ENCODE measurements at places on chromosomes 4 and X.

DNA sequence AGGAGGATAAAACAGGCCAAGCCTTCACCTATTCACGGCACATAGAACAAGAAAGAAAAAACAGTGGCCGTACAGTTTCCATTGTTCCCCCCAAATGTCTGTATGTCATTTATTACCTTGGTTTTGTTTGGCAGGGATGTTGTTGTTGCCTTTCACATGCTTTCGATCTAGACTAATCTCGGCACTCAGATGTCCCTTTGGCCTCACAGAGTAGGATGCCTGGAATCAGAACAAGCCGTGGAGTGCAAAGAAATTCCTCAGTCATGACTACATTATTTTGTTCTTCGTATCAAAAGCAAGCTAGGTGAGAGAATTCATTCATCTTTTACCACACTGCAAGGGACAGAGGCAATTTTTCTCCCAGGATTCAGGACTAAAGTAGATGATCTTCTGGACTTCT lies 106.9 kb downstream of the SMIM20 start:
- no peak for DNase-seq

DNA sequence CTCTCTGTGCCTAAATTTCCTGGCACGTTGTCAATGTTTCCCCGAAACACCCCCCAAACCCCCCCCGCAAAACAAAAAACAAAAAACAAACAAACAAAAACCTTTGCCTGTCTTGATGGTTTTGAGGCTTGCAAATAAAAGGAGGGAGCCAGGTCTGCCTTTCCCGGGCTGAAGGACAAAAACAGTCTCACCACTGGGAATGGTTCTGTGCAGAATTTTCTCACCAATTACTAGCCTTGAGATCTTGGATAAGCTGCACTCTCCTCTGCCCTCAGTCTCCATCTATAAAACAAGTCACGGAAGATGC lies 15.5 kb downstream of the NKX3-2 start:
- no peak for DNase-seq

DNA sequence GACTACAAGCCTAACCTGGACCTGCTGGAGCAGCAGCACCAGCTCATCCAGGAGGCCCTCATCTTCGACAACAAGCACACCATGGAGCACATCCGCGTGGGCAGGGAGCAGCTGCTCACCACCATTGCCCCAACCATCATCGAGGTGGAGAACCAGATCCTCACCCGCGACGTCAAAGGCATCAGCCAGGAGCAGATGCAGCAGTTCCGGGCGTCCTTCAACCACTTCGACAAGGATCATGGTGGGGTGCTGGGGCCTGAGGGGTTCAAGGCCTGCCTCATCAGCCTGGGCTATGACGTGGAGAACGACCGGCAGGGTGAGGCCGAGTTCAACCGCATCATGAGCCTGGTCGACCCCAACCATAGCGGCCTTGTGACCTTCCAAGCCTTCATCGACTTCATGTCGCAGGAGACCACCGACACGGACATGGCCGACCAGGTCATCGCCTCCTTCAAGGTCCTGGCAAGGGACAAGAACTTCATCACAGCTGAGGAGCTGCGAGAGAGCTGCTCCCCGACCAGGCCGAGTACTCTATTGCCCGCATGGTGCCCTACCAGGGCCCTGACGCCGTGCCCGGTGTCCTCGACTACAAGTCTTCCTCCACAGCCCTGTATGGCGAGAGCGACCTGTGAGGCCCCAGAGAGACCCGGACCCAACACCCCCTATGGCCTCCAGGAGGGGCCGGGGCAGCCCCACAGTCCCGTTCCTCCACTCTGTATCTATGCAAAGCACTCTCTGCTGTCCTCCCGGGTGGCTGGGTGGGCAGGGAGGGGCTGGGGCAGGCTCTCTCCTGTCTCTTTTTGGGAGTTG lies 486.2 kb downstream of the TRAM1L1 start:
- no peak for DNase-seq

- no peak for DNase-seq
These were observed 21.7 kb upstream of the CSN1S1 start for GRCh38 chr4:69909195-69909594.

DNA sequence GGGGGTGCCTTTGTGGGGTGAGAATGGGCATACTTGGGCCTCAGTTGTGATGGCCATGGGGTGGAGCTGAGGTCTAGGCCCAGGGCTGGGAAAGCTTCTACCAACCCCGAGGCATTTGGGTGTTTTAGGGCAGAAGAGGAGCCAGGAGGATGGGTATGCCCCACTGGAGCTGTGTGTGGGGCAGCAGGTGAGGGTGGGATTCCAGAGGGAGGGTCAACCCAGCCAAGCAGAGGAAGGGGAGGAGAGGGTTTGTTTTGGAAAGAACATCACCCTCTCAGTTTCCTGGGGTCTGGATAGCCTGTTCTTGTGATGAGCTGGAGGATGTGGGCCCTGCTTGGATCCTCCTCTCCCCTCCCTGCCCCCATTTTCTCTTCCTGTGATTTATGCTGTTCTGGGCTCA lies 620 bp downstream of the IL9R start:
- DNase-seq: no peak

DNA sequence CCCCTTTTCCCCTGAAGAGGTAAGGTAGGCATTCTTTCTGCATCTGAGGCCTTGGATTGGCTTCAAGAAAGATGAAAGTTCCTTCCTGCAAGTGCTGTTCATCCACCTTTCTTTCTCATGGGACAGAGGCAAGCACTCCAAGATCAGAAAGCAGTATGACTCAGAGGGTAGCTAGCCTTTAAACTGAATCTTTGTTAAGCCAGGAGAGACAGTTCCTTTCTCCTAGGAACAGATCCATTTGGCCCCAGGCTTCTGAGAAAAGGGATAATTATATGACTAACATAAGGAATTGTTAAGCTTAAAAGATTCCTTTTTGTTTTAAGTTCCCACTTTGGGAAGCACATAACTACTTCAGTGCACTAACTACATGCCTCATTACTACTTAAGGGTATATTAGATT lies 192.0 kb downstream of the PPP3CA start:
- DNase-seq: no peak

- no peak for DNase-seq
These were observed 38.3 kb upstream of the KLHL8 start for GRCh38 chr4:87258677-87259076.

- no peak for DNase-seq
These were observed 154.2 kb upstream of the IL1RAPL2 start for GRCh38 chrX:104411800-104412199.

GRCh38 chrX:54794795-54795194 lies 3.3 kb downstream of the ITIH6 start:
- DNase-seq: no peak

DNA sequence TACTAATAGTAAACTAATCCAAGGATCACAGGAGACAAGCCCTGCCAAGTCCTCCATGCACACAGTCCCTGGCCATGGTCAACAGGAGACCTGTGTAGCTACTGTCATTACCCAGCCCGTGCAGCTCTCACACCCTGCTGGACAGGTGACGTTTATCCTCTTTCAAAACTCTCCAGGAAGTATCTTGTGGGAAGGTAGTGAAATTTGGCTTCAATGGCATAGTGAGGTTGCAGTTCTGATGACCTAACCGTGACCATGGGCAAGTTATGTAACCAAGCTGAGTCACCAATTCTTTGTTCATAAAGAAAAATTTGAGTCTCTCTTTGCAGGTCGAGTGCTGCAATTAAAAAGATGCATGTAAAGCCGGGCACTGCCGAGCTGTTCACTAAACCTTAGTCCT lies 11.3 kb upstream of the SLC2A9 start:
- DNase-seq: no peak

DNA sequence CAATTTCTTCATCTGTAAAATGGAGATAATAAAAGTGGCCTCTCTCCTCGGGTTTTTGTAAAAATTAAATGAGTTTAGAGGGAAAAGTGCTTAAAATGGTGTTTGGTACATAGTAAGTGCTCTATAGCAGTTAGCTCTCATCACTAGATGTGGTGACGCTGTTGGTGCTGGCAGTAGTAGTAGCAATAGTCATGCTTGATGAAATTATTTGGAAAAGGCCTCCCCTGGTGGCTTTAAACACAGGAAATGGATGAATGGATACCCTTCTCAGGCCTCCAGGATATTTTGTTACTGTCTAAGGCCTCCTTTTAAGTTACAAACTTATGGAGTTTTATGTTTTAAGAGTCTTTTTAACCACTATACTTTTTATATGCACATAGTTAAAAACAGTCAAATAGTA lies 142.9 kb downstream of the CBR4 start:
- DNase-seq: no peak

- no peak for DNase-seq
These were observed 89.6 kb downstream of the SHROOM2 start for GRCh38 chrX:9875801-9876200.

DNA sequence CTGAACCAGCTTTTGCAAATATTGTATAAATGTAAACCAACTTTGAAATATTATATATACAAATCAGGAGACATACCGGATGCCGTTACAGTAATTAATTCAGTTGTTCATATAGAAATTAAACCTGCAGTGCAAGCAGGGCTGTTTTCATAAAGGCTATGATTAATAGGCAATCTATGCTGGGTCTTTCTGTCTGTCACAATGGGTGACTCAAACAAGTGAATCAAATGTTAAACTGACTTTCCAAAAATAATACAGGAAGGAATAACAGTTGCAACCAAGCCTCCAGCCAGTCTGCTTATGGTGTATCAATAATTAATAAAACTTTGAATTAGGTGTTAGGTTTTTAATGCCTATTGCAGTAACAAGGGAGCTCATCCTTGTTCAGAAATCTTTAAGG lies 43.9 kb downstream of the GABRB1 start:
- DNase-seq: no peak

DNA sequence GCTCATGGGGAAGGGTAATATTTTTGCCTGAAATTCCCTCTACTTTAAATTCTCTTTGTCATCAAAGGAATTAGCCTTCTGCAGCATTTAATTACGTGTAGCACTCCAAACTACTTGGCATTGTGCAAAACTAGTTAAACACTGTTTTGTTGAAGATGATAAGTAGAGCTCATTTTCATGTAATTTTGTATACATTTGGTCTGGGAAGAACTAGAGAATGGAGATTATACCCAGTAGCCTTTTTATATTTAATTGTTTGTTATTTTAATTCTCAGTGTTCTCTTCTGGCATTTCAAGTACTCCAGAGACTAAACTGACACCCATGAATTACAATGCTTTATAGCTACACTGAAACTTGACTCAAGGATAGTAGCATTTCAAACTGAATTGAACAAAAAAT lies 211.5 kb upstream of the SMIM31 start:
- DNase-seq: no peak

DNA sequence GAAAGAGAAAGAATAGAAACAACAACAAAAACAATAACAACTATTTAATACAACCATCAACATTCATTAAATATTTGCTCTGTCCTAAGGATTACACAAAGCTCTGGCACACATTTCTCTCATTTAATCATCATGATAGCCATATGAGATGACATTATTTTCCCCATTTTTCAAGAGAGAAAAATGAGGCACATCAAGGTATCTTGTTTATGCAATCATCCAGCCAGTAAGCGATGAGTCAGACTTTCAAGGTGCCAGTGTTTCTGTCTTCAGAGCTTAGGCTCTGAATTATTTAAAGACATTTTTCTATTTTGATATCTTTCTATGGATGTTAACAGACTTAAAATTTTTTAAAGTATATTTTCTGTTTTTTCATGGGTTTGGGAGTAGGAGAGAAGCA lies 541.8 kb upstream of the SMIM31 start:
- DNase-seq: no peak

DNA sequence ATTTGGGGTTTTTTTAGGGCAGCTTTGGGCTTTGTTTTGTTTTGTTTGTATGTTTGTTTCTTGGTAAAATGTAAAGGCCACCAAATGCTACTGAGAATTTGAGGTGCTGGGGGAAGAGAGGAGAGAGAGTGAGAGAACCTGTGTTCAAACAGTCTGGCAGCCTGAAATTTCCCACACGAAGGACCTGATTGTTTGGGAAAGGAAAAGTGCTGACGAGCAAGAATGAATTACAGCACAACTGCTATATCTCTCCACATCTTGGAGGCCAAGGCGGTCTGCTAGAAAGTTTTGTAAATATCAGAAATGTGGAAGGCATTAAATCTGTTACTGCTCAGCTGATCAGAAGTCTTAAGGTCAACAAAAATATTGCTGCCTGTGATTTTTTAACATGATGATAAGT lies 170.5 kb downstream of the PALLD start:
- no peak for DNase-seq

DNA sequence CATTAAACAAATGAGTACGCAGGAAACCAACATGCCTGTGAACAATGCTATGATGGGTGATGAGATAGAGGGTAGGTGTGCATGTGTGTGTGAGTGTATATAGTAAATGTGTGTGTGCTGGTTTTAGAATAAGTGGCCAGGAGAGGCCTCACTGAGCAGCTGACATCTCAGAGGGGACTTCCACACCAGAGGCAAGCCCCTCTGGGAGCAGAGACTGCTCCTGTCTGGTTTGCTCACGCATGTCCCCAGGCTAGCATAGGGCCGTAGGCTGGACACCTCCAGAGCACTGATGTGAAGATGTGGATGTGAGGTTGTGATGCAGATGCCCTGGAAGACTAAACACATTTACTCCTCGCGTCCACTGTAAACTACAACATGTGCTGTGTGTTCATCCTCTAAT lies 104.5 kb downstream of the DRD5 start:
- no peak for DNase-seq

DNA sequence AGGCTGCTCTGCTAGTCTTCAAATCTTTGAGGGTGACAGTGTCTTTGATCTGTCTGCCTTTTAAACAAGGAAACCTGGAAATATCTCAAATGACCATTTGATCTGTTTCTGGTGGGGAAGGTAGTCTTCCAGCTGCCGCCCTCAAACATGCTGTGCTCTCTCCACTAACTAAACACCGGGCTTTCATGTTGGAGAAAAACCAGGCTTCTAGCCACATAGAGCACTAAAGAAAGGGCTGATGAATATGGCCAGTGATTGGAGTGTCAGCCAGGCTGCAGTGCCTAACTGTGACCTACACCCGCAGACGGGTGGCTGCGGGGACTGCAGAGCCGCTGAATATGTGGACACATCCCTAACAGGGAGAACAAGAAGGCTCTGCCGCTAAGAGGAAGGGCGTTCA lies 85.9 kb downstream of the UNC5C start:
- DNase-seq: no peak

GRCh38 chrX:15911734-15912550 lies 57.3 kb upstream of the AP1S2 start:
- no peak for DNase-seq

DNA sequence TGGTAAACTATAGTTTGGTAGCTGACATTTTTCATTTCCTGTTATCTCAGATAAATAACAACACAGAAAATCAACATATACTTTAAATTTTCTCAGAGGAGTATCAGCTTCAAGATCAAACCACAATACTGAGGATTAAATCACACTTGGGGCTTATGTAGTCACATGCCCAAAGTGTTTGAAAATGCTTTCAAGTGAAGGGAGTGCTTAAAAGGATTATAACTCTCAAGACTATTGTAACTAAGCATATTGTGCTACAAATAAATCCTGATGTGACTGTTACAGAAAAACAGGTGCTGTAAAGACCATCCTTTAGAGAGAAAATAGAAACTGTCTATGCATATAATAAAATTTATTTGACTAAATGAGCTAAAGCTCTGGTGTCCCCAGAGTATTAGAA lies 887.6 kb downstream of the ADGRL3 start:
- no peak for DNase-seq

DNA sequence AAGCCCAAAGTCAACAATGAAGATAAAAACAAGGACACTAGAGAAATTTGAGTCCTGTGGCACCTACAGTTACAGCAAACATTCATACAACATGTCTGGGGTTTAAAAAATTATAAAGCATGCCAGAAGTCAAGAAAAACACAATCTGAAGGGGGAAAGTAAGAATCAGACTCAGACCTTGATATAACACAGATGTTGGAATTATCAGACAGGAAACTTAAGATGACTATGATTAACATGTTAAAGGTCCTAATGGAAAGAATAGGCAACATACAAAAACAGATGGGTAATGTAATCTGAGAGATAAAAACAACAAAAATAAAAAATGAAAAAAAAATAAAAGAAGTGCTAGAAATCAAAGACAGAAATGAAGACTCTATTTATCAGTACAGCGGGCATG lies 446.5 kb downstream of the SPRY1 start:
- no peak for DNase-seq
